ENCODE measurements at places on chromosomes 13 and 19.

DNA sequence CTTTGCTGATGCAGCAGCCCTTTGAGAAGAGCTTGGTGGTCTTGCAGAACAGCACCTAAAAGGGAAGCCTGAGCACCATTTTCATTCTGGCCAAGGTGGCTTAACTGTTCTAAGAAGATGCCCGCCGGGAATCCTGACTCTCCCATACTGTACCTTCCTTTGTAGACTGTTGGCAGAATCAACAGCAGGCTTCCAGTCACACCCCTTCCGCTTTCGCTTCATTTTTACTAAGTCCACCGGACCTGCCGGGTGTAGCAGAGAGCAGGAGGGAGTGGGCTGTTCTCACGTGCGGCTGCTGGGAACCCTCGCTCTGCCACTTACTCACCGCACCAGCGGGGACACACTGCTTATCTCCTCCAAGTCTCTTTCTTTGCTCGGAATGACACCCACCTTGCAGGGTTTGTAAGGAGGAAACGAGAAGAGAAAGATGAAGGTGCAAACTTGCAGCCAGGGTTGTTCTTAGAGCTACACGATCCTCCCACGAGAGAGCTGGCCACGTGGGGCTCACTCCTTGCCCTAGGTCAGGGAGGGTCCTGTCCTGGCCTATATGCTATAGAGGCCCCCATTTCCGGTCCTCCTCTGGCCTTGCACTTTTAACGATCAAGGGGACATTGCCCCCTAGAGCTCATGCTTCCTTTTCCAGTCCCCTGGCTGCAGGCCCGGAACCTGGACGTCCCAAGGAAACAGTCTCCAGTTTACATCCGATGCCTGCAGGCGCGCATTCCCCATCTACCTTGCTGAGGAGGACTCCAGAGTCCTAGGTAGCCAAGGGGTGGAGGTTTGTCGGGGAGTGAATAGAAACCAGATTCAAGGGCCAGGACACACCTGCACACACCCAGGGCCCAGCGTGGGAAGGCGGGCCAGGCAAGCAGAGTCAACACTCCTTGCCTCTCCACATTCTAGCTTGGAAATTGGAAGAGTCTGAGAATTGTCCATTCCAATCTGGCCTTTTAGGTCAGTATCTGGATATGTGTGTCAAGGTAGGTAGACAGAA, 453.6 kb downstream of the IRS2 start:
- no peak for DNase-seq

- DNase-seq: no peak
These were observed 41.1 kb downstream of the ARHGAP35 start for GRCh38 chr19:46901701-46902401.

DNA sequence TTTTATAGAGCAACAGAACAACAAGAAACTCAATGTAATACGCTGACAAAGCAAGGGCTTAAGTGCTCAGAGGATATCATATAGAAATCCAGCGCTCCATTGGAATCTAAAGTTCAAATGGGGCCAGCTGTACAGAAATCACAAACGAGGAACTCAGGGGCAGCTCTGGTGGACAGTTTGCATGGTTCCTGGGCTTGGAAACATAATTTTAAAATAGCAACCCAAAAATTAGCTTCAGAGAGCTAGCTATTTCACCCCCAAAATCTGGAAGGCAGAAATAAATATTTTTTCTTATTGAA, 19.2 kb upstream of the LATS2 start:
- DNase-seq: no peak

- DNase-seq: peak; percentile 75
These were observed at the start of gene WDR18 for GRCh38 chr19:984165-984967. WDR18 (plus strand) TSS chr19:984345; CDS start chr19:984354, 9 bp downstream.

DNA sequence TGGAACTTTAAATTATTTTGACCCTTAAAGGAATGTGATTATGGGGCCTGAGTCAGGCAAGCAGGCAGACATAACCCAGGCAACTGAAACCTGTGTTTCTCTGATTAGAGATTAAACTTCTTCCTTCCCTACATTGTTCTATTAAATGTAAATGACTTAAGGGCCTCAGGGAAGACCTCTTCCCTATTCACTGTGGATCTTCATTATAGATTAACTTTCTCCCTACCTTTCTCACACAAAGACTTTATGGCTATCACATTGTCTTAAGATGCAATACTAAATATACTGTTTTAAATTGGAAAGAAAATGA, 8.8 kb upstream of the METTL21C start:
- no peak for DNase-seq

GRCh38 chr13:113939944-113940297, 34.0 kb downstream of the C13orf46 start:
- DNase-seq: no peak

DNA sequence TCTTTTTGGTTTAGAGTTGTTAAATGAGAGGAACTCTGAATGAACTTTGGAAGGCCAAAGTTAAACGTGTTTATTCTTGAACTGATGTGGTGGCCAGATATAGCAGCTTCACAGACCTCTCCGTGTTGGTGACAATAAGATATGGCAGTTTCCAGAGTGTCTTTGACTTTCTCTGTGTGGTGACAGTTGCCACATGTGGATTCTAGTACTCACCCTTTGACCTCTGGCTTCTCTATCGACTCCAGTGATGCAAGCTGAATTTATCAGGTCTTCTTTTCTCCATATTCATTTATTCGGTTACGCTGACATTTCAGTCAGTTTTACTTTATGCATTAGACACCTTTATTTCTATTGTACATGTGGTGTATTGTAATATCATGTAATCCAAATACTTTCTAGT, 1469.5 kb downstream of the SLITRK1 start:
- DNase-seq: no peak

GRCh38 chr13:36000028-36000427, 131.2 kb downstream of the DCLK1 start:
- no peak for DNase-seq

GRCh38 chr19:7230826-7231225, 63.4 kb downstream of the INSR start:
- no peak for DNase-seq

GRCh38 chr19:35045667-35046300, 4.3 kb downstream of the HPN start:
- DNase-seq: no peak

DNA sequence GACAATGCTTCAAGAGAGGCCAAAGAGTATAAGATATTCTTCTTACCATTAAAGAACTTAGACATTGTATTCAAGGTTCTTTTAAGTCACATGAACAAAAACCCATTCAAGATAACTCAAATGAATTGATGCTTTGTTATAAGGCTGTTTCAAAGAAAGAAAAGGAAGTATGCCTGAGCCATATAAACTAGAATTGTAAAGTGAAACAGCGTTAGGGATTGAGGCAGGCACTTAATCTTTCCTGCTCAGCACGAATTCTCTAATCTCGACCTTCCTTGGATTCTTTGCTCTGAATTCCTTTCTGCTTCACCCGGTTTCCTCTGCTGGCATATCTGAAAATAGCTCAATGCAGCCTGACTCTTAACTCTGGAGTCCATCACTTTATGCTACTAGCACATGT, 595.4 kb downstream of the DIAPH3 start:
- no peak for DNase-seq

DNA sequence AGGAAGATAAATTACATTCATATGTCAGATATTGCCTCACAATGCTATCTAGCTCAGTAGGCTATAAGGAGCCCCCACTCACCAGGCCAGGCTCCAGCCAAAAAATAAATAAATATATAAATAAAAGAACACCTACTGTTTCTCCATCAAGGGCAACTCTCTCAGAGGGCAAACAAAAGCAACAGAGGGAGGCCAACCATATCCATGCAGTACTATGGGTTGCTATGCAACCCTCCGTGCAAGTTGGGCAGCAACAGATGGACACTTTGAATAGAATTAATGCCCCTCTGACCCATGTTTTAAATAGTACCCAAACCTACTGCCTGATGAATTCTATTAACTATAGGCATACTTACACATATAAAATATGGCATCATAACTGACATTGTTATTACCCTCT, 279.8 kb upstream of the EDNRB start:
- DNase-seq: no peak

- DNase-seq: no peak
These were observed 7.3 kb downstream of the IFNL3 start for GRCh38 chr19:39237200-39238184.

DNA sequence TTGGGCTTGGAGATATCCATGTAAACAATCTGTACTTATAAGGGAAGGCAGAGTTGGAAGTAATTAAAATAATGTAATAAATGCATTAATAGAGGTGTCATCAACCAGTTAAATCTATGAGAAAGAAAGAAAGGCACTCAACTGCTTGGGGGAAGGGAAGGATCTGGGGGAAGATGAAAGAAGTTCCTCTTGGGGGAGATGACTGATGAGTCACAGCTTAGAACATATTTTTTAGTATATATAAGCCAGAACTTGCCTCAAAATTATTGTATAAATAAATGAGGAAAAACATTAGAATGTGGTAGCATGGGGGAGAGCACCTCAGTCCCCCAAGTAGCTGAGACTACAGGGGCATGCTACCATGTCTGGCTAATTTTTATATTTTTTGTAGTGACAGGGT, 205.8 kb downstream of the GGACT start:
- peak; percentile 21 for DNase-seq

DNA sequence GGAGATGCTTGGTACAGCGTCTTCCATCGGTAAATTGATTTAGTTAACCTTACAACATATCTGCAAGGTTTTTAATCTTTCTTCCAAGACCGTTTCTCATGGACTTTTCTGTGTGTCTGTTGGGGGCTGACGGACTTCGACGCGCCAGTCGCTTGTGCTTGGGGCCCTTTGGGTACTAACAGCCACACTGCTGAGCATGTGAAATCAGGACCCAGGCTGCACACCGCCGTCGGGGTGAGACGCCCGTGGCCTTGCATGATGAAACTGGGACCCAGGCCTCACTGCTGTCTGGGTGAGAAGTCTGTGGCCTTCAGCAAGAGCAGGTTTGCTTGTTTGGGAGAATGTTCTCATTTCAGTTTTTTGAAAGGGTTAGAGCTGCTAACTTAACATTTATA, 9.8 kb downstream of the ATP4B start:
- no peak for DNase-seq

GRCh38 chr13:97228850-97229521, 6.9 kb downstream of the MBNL2 start:
- DNase-seq: no peak

GRCh38 chr13:95968906-95969305, 84.3 kb downstream of the UGGT2 start:
- no peak for DNase-seq

GRCh38 chr13:46595885-46596275, 42.9 kb downstream of the LRCH1 start:
- DNase-seq: no peak

DNA sequence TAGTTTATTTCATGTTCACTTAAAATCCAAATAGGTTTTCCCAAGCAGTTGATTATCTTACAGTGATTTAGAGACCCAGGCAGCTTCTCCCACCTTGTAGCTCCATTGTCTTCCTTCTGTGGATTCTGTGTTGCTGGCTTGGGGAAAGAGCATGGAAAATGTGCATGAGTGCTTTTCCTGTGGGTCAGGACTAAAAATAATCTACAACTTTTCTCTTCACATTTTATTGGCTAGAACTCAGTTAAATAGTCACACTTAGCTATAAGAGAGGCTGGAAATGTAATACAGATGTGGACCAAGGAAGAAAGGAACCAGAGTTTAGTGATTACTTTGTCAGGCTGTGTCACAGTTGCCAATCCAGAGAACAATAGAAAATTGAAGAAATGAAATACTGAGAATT, 198.8 kb downstream of the NBEA start:
- no peak for DNase-seq

DNA sequence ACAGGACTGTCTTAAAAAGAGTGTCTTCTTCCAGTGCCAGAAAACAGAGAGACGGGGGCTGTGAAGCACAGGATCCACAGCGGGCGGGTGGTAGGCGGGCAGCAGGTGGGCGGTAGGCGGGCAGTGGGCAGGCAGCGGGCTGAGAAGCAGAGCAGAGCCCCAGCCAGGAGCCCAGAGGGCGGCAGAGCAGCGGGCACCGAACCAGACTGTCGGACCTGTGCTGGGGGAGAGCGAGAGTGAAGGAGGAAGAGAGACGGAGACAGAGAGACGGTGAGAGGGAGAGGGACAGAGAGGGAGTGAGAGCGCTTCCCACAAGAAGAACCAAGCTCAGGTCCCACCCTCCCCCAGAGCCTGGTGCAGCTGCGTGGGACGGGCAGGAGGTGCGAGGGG, 30.3 kb downstream of the RASA3 start:
- DNase-seq: no peak

DNA sequence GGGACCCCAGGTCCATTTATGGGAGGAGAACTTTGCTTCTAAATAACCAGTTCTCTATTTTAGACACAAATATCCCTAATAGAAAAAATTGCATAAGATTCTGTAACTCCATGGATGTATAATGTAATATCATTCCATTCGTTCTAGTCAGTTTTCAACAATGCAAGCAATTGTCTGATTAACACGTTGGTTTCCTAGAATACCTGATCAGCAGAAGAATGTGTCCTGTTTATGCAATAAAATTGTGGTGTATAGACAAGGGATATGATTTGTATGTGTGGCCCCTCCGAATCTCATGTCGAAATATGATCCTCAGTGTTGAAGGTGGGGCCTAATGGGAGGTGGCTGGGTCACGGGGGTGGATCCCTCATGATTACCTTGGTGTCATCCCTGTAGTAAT, 62.1 kb downstream of the RUBCNL start:
- peak; percentile 48 for DNase-seq

DNA sequence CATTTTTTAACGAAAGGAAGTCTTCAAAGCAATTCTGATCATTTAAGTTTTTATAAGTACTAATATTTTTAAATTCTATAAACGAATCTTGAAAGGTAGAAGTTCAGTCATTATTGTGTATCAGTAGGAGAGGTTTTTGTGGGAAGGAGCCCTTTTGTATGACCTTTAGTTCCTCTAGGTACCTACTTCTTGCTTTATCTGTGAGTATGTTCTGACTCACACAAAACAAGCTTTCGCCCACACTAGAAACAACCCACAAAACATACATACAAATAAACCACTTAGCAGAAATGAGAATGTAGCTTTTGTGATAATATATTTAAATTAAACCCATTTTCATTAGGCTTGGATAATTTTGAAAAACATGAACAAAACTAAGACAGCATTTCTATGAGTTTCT, 27.8 kb downstream of the ERCC5 start:
- DNase-seq: no peak

DNA sequence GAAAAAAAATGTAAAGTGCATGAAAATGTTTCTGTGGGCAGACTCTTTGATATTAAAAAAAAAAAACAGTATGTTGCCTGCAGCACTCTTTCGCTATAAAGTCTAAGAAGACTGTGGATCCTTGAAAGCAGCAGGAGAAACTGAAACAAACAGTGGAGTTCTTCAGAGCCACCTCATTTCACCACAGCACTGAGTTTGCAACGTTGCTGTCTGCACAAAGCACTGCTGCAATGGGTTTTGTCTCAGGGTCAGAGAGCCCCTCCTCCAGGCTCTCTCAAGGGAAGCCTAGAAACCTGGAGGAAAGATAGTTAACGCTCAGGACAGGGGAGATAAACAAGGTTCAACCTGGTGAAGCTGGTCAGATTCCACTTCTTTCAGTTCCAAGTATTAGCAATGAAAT, 248.7 kb downstream of the EFNB2 start:
- DNase-seq: no peak
